ENCODE measurements at places on chromosomes 5 and 9. TPM values are rescaled to one million over a fixed set of nuclear protein-coding genes. Genes with fewer than 3 reads are reported as not detected.

DNA sequence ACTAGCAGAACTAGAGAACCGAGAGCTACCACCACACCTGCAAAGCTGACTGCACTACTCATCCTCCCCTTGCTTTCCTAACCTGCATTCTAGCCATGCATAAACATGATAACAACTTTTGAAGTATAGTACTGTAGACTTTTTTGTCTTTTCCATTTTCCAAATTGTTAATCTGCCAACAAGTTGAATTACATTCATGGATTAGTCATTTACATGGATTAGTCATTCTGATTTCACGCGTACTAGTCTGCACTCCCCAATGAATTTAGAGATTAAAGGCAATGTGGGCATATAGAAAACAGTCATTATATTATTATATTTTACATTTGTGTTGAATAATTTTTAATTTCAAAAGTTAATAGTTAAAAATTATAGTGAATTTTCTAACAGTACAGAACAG is 81.4 kb downstream of the EDIL3 start:
- no peak for DNase-seq

- DNase-seq, result no peak
Observed at GRCh38 chr9:135583688-135584011, 22.1 kb downstream of the PAEP start.

DNA sequence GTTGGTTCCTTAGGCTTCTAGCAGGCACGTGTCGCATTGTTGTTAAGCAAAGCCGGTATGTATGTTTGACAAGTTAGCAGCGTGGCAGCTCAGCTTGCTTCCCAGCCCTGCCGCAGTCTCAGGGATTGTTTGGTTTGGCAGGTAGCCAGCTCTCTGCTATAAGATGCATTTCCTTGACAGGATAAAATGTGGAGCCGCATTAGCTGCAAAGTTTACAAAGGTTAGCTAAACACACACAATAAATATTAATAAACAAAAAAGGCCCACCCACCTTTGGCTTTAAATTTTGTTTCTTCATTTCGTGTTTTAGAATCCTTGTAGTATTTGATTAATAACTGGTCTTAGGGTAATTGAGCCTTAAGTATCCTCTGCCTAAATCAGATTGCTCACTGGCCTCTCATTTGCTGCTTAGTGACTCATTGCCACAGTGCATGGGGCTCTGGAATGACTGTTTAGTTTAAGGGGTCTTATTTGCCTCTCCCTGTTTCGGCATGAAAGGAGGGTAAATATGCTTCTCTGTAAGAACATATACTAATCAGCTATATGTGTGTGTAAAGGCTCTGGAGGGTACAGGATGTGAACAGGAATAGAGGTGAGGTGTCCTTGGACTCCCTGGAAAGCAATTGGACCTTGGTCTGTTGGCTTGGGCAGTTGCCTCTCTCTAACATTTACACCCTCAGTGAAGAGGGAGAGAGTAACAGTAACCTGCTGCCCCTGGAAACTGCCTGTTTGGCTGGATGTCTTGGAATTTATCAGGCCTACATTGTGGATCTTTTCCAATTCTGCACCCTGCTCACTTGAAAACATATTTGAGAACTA is 122.0 kb downstream of the GDNF start:
- DNase-seq, result peak; percentile 90

DNA sequence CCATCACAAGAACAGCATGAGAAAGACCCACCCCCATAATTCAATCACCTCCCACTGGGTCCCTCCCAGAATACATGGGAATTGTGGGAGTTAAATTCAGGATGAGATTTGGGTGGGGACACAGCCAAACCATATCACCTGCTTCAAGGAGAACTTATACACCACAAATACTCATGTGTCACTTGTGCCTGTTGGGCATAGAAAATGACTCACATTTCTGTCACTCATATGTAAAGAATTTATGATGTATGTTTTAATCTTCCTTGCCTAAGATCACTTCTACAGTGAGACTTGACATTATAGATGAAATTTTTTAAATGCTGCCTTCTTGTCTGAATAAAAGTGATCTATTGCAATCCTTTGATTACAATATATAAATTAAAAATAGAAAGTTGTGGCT is 23.0 kb upstream of the PRDM6 start:
- no peak for DNase-seq

DNA sequence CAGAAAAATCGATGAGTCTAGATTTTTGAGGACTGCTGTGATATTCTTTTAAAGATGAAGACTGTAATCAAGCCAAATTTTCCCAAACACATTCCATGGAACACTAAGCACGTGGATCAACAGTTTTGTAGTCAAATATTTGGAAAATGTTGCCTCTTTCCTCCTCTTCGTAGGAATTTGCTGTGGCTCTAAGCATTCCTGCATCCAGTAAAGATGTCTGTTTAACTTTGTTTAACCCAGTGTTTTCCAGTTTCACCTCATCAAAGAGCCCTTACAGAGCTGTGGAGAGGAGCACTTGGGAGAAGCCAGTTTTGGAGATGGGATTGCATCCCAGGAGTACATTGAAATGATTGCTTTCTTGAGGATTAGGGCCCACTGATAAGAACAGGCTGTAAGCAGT is 58.9 kb downstream of the INSYN2B start:
- no peak for DNase-seq

- DNase-seq, result peak; percentile 24
Observed at GRCh38 chr5:123882965-123883345, 371.0 kb downstream of the CSNK1G3 start.

DNA sequence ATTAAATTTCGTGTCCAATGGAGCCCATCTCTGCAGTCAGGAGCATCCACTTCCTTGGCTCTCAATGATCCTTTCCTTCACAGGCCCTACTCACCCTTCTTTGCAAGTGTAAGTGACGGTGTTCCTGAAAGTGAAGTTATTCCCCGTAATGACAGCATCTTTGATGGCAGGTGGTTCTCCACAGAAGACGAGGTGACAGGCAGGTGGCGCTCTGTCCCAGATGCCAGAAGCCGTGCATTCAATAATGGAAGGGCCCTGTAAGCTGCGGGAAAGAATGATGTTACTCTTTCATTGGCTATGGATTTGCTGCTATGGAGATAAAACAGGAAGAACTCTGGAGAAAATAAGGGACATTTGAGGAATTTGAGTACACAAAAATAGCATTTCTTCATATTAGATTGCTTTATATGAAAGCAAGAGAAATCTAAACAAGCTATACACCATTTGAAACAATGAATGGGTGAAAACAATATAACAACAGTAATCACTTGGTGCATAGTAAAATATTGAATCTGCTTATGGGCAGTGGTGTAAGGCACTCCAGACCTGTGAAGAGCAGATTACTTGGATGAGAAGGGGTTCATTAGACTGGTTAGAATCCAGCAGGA is 89.9 kb upstream of the TXNDC8 start:
- DNase-seq, result peak; percentile 21

DNA sequence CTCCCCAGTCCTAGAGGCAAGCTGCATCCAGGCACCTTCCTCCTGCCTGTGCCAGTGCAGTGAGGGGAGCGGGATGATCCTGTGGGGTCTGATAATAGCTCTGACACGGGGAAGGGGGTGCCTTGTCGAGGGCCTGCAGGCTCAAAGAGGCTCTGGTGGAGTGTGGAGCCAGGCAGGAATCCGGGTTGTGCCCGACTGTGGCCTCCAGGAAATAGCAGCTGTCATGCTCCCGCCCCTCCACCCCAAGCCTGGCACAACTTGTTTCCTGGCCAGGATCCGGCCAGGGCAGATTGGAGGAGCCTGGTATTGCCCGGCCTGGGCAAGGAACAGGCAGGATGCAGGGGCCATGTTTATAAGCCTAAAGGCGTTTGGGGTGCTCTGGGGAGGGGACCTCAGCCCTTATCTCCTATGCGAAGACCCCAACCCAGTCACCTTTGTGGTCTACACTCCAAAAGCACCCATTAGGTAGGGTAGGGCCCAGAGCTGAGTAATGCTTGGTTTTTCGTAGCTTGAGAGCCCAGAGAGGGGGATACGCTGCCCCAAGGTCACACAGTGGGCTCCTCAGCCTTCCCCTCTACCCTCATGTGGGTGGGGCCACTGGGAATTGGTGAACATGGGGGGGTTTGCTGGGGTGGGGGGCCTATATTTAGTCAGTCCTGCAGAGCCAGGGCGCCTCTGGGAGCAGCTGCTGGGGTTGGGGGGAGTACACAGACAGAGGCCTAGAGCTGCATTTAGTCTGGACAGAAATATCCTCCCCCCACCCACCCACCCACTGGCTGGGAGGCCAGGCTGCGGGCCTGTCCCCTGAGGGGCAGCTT is 12.2 kb downstream of the CXXC5 start:
- no peak for DNase-seq

DNA sequence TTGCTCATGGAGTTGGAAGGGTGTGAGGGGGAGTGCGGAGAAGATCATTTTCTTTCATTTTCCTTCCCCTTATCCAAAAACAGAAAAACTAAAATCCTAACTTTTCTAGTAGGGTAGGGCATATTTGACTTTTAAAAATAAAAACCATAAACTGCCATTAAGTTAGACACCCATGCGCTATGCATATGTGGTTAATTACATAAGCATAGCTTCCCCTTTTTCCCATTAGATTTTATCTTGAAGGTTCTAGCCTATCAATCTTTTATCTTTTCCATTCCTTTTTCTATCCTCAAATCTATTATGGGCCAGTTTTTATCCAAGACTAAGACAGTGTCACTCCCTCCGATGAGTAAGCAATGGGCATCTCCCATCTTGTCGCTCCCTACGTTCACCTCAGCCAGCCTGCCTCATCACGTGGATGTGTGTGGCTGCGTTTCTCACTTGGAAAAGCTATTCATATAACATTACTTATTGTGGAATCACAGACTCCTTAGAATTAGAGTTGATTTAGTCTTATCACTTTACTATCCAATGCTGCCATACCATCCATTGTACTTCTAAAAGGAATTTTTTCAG is 49.2 kb downstream of the PCSK5 start:
- DNase-seq, result no peak

- DNase-seq, result no peak
Observed at GRCh38 chr9:81599837-81600236, 89.5 kb downstream of the TLE1 start.

- DNase-seq, result no peak
Observed at GRCh38 chr5:140480310-140481014, 67.0 kb upstream of the EIF4EBP3 start.

DNA sequence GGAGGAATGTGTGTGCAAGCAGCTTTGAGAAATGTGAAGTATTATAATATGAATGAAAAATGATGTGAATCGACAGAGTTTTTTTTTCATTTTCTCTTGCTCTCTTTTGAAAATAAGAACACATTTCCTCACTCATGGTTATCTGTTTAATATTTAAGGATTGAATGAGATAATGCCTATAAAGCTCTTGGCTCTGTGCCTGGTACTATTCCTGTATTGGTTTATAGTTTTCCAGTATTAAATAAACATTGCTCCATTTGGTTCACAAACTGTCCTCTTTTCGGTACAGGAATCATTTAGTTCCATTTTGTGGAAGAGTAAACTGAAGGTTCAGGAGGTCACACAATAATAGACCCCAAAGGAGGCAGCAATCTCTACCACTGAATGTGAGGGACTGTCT is 1185.5 kb upstream of the WWC1 start:
- no peak for DNase-seq

- DNase-seq, result no peak
Observed at GRCh38 chr5:143129910-143130612, 273.4 kb downstream of the NR3C1 start.

- no peak for DNase-seq
Observed at GRCh38 chr5:101720033-101720432, 576.1 kb downstream of the SLCO4C1 start.

DNA sequence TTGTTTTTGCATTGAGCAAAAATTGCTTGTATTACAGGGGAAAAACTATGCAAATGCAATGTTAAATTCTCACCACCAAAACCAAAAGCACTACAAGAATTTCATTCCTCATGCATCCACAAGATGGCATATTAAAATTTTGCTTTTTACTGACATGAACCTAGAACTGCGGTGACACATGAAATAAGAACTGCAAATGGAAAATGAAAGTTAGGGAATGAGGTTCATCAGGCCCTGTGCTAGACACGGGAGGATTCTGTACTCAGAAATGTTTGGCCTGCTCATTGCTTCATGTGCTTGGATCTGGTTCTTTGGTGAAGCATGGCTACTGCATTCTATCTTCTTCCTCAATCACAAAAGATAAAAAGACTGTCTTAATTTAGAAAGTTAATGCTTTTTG is 9.1 kb upstream of the RFK start:
- peak; percentile 18 for DNase-seq

DNA sequence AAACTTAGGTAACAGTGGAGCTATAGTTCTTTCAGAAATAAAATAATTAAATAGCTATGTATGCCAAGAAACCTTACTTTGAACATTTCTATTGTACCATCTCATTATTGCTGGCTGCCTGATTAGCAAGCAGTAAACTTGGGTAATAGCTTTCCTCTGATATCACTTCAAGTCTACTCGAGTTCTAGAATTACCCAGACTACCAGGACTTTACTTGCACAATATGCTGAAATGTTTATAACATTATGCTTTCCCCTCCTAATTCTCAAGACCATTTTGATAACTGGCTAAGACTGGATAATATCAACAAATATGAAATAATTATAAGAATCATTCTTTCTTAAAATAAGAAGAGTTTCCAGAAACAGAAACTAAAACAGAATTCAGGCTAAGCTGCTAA is 512.6 kb downstream of the RAB3C start:
- DNase-seq, result no peak

- no peak for DNase-seq
Observed at GRCh38 chr5:138595180-138595795, 20.1 kb upstream of the HSPA9 start.

GRCh38 chr9:89008055-89008743 is 16.9 kb downstream of the S1PR3 start:
- no peak for DNase-seq

- no peak for DNase-seq
Observed at GRCh38 chr5:102154291-102154690, 141.8 kb downstream of the SLCO4C1 start.

GRCh38 chr9:23665635-23666034 is 160.4 kb downstream of the ELAVL2 start:
- DNase-seq, result no peak

DNA sequence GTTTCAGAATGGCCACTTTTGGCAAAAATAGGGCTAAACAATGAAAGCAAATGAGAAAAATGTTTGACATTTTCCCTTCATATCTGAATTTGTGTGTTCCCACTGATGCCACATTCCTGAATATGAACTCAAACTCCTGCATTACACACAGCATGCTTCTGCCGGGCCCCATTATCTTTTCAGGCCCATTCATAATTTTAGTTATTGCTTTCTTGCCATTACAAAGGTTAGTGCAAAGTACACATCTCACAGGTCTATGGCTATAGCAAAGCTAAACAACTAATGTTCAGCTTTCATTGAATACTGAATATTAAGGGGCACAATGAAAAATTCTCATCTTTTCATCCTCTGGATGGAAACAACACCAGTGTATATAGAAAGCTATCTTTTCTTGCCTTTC is 568.9 kb upstream of the ZNF608 start:
- DNase-seq, result no peak

The IL7R gene
- 0.45 TPM for polyA plus RNA-seq

The ZNF483 gene
- polyA plus RNA-seq, result 3.9 TPM

The MEGF10 gene
- polyA plus RNA-seq, result 1.1 TPM

The LECT2 gene
- polyA plus RNA-seq, result 5.2 TPM

The PNPLA7 gene
- 3.7 TPM for polyA plus RNA-seq

The NOXA1 gene
- polyA plus RNA-seq, result 6.7 TPM

The PFN3 gene
- 2.0 TPM for polyA plus RNA-seq

The ARL14EPL gene
- not detected for polyA plus RNA-seq

The UGT3A2 gene
- 20.1 TPM for polyA plus RNA-seq

The COL5A1 gene
- 77.3 TPM for polyA plus RNA-seq

The NUTM2F gene
- polyA plus RNA-seq, result not detected

Measured in left kidney (tissue), 8 donors.